ENCODE measurements at places on chromosomes 11 and 22. TPM values are rescaled to one million over a fixed set of nuclear protein-coding genes. Genes with fewer than 3 reads are reported as not detected.
A peak's percentile ranks its signal among the peaks of the same experiment; 100 is the strongest.

- DNase-seq, result no peak
Observed at GRCh38 chr22:44181033-44181911, 547 bp downstream of the PARVG start.

DNA sequence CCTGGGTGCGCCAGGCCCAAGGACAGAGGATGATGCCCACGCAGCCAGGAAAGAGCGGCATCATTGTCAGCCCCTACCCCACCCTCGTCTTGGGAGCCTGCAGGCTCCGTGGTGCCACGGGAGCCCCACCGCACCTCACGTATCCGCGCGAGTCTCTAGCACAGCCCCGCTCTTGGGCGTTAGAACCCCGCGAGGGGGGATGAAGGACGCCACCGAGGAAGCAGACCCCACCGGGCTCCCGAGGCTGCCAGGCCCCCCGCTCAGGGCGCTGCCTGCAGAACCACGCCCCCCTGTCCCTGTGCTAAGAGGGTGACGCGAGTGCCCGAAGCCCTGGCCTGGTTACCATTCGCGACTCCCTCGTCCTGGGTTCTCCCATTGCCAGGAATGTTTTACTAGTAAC lies 52.3 kb upstream of the MS4A8 start:
- DNase-seq, result no peak

- peak; percentile 65 for DNase-seq
Observed at GRCh38 chr22:43007519-43008102, 7.3 kb downstream of the PACSIN2 start.

DNA sequence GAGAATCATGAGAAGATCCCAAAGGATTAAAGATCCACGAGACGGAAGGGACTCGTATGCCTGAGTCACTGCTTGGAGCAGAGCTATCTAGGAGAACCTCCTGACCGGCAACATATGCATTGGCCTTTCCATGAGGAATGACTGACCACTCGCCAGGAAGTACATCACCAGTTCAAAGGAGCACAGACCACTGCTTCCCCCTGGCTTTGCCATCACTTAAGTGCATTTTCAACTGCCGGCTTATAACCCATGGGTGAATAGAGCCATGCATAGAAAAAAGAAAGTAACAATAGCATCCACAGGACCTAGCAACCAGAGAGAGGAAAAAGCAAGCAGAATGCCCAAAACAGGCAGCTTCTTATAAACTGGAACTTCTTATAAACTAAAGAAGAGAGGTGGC lies 98.3 kb upstream of the ZC3H12C start:
- DNase-seq, result no peak

The FAM111B gene
- 1.5 TPM for polyA plus RNA-seq
